ENCODE measurements at places on chromosomes 6 and 20.

DNA sequence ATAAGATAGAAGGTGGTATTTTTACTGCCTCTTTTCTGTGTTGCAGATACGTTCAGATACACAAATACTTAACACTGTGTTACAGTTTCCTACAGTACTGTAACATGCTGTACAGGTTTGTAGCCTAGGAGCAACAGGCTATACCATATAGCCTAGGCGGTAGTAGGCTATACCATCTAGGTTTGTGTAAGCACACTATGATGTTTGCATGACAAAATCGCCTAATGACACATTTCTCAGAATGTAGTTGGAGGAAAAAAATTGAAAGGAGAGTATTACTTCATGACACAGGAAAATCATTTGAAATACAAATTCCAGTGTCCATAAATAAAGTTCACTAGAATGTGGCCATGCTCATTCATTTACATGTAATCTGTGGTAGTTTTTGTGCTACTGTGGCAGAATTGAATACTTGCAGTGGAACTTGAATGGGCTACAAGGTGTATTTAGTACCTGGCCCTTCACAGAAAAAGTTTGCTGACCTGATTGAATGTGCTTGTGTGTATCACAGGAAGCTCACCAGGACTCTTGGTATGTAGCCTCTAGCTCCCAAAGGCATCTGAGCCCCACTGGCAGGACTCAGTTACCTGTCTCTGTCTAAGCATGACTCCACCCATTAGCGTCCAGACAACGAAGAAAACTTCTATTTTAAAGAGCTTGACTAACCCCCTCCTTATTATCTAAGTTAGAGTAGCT lies 18.8 kb downstream of the TOP1 start:
- no peak for DNase-seq

DNA sequence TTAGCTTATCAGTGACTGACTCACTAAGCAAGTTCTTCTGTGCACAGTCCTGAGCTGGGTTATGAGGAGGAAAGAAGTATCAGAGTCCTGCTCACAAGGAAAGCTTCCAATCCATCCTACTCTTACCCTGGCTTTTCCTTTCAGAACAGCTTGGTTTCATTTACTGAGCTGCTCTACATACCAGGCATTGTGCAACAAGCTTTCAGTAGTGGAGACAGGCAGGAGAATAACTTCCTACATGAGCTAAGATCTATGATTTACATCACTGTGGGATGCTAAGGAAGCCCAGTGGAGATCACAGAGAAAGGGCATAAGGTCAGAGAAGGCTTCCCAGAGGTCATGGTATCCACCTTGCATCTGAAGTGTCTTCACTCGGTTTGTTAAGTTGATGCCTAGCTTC lies 144.5 kb downstream of the MAP3K7 start:
- DNase-seq: no peak

- DNase-seq: no peak
Observed at GRCh38 chr20:58898629-58899408, 46.3 kb downstream of the GNAS start.

GRCh38 chr6:116801971-116802370 lies 26.9 kb downstream of the GPRC6A start:
- no peak for DNase-seq

GRCh38 chr20:6806275-6806674 lies 38.8 kb downstream of the BMP2 start:
- DNase-seq: no peak

DNA sequence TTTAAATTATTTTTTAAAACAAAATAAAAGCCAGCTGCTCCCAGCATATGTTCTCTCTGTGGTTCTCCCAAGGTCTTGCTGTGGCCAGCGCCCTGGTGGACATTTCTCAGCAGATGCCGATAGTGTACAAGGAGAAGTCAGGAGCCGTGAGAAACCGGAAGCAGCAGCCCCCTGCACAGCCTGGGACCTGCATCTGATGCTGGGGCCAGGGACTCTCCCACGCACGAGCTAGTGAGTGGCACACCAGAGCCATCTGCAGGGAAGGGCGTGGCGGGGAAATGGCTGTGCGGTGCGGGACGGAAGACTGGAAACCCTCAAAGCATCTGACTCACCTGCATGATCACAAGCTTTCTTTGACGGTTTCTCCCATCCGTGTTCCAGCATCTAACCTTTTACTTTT lies 16.5 kb downstream of the GFRA4 start:
- no peak for DNase-seq

- no peak for DNase-seq
Observed at GRCh38 chr6:13311155-13311554, 17.2 kb downstream of the TBC1D7 start.

DNA sequence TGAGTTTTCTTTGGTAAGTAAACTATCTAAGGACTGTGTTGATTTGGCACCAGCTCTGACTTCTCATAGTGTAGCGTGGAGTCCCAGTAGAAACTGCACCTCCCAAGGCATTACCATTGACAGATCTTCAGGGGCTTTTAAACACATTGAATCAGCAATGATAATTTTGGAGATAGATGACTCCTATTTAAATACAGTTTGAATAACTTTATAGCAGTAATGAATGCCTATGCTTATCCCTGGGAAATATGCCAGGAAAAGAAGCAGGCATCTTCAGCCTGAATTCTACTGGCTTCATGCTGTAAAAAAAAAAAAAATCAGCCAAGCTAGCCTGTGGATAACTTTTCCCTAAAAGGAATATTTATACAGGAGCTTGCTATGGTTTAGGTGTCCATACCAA lies 895.9 kb downstream of the EYS start:
- DNase-seq: no peak

- no peak for DNase-seq
Observed at GRCh38 chr20:58557733-58558342, 42.6 kb upstream of the APCDD1L start.

- no peak for DNase-seq
Observed at GRCh38 chr6:128238225-128238624, 282.2 kb downstream of the PTPRK start.

DNA sequence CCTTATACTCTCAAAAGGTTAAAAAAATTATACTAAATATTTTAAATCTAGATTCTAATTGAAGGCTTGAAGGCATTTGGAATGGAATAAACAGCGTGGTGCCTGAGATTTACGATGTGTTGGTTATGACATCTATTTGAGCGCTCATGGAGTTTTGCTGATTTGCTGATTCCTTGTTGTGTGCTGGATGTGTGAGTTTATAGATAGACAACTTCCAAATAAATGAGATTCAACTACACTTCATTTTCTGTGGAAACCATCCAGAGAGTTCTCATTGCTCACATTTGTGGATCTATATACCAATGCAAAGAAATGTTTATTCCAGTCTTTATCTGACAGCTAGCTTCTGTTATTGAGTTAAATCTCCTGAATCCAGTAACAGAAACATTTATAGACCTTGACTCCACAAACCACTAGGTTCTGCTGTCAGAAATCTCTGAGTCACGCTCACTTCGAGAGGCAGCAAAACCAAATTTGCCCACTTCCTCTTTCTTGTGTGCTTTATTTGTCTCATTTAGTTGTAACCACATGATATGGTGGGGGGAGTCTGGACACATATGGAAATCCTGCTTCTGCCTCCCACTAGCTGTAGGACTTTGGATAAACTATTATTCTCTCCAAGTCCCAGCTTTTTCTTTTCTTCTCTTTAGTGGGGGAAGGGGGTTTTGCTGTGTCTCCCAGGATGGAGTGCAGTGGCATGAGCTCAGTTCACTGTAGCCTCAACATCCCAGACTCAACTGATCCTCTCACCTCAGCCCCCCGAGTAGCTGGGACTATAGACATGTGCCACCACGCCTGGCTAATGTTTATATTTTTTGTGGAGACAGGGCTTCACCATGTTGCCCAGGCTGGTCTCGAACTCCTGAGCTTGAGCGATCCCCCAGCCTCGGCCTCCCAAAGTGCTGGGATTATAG lies 54.5 kb downstream of the IPCEF1 start:
- DNase-seq: peak; percentile 62

DNA sequence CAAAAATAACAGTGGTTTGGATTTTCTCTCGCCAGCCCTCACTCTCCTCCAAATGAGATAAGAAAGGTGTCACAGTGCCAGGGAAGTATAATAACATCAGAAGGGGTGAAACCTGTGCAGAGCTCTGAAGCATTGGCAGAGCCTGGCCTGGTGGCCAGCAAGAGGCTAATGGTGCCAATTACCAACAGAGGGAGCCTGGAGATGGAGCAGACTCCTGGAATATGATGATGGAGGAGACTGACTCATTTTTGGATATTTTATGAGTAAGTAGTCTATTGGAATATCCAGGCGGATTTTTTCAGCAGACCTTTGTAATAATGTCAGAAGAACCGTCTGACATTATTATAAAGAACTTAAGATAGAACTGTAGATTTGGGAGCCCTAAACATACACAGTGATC lies 442.6 kb upstream of the MARCKS start:
- peak; percentile 22 for DNase-seq

DNA sequence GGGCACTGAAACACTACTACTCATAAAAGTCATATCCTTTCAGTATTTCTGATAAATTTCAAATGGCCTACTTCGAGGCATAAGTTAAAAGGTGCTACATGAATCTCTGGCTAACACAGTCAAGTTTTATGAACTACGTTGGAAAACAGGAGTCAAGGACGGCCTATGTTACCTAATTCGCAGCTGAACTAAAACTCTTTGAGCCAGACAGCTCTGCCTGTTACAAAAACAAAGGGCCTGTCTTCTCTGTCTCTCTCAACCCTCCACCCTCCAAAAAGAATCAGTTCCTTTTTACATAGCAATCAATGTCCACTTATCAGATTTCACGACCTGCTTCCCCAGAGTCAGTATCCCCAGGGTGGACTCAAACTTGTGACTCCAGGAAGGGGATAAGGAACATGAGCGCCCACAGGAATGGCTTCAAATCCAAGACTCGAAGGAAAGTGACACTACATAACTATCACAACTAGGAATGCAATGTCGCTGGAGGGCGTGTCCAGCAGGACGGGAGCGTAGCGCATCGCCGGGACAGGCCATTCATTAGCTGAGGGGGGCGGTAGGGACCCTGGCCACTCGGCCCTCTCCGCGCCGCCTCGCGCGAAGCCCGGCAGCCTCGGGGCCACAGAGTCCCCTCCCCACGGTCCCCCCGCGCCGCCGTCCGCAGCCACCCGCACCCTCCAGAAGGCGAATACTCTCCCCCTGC lies 591 bp downstream of the IBTK start:
- peak; percentile 54 for DNase-seq

- no peak for DNase-seq
Observed at GRCh38 chr6:165002866-165003265, 306.5 kb downstream of the C6orf118 start.

GRCh38 chr6:5989141-5989723 lies 17.5 kb downstream of the NRN1 start:
- no peak for DNase-seq

GRCh38 chr6:130934848-130935585 lies 107.8 kb downstream of the SMLR1 start:
- no peak for DNase-seq

GRCh38 chr6:128155826-128156225 lies 255.0 kb upstream of the THEMIS start:
- DNase-seq: no peak

GRCh38 chr6:157800420-157801237 lies 22.4 kb upstream of the SNX9 start:
- peak; percentile 38 for DNase-seq

DNA sequence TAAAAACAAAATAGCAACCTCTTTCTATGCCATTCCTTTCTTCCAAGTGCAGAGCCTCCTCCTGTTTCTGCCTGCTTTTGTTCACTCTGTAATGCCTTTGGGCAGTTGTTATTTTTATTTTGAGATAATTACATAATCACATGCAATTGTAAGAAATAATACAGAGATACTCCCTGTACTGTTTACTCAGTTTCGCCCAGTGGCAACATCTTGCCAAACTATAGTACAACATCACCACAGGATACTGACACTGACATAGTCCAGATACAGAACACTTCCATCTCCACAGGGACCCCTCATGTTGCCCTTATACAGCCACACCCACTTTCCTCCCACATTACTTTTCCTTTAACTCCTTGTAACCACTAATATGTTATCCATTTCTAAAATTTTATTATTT lies 59.7 kb downstream of the BANF2 start:
- DNase-seq: no peak

DNA sequence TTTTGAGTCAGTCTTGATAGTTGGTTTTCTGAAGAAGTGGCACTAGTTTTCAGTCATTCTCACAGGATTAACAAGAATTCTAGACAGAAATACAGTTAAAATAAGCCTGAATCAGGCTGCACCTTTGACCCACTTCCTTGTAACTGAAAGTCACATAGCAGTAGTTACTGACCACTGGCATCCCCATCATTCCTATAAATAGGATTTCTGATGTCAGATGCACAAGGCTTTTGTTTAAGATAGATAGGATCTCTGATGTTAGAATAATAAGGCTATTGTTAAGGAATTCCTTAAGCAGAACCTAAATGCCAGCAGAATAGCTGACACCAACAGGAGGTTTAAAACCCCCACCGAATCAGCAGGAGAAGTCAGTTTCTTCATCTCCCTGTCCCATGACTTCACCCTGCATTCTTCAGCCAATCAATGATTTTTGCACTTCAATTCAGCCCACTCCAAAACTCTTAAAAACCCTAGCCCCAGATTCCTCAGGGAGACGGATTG lies 30.6 kb upstream of the ZBTB24 start:
- peak; percentile 16 for DNase-seq

- no peak for DNase-seq
Observed at GRCh38 chr20:51085769-51086168, 62.9 kb upstream of the KCNG1 start.

GRCh38 chr20:6966721-6967120 lies 199.2 kb downstream of the BMP2 start:
- no peak for DNase-seq

- no peak for DNase-seq
Observed at GRCh38 chr6:91045161-91045560, 458.3 kb upstream of the MAP3K7 start.

DNA sequence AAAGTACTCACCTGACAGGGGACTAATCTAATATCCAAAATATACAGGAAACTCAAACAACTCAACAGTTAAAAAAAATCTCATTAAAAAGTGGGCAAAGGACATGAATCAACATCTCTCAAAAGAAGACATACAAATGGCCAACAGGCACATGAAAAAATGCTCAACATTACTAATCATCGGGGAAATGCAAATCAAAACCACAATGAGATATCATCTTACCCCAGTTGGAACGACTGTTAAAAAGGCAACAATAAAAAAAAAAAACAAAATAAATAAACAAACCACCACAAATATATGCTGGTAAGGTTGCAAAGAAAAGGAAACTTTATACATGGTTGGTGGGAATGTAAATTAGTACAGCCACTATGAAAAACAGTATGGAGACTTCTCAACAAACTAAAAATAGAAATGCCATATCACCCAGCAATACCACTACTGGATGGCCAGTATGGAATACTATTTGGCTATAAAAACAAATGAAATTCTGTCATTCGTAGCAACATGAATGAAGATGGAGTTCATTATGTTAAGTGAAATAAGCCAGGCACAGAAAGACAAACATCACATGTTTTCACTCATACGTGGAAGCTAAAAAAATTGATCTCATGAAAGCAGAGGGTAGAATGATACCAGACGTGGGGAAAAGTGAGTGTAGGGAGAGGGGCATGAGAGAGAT lies 6.6 kb downstream of the SIRPB2 start:
- no peak for DNase-seq

- no peak for DNase-seq
Observed at GRCh38 chr20:45064812-45065211, 36.1 kb downstream of the KCNS1 start.

Measured in hepatic stellate cell (primary cell).